Right atrium auricular region (tissue), 2 donors: ENCODE measurements at places on chromosomes 12 and 14.

DNA sequence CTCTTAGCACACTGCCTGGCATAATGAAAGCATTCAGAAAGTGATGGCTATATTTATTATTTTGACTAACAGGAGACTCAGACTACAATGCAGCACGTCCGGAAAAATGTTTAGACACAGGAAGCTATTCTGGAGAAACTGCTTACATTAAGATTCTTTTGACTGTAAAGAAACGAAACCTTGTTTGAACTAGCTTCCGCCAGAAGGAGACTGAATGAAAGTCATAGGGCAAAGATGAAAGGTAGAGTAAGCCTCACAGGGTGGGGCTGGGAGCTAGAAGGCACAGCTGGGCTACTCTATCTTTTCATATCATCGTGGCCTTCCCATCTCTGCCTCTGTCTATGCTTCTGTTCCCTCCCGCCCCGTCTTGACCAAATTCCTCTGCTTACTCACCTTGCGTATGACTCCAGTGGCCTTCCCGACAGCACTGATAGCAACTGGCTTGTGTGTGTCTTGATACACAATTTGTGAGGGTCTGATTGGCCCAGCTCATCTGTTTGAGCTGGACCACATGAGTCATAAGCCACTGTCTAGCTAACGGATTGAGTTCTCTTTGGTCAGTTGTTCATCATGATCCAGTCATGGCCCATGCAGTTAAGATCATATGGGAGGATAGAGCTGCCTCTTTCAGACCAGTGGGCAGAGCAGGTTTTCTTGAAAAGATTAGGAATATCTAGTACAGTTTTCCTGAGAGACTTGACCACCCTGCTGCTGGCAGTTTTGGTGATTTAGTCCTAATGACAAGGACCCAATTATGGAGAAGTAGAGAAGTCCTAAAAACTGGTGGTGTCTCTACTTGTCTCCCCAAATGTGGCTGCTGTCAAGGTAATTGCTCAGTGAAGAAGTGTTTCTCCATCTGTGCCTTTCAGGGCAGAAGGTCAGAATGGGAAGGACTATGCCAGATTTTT is 151.5 kb upstream of the SLC38A2 start:
- no peak for DNase-seq

- no peak for DNase-seq
These were observed 207.3 kb downstream of the ANO2 start for GRCh38 chr12:5737778-5738177.

- DNase-seq: no peak
These were observed 366.2 kb upstream of the KITLG start for GRCh38 chr12:88946372-88946997.

GRCh38 chr12:54680374-54680773 is 32.2 kb upstream of the DCD start:
- DNase-seq: no peak

GRCh38 chr12:100720016-100720654 is 74.4 kb upstream of the ANO4 start:
- DNase-seq: no peak

DNA sequence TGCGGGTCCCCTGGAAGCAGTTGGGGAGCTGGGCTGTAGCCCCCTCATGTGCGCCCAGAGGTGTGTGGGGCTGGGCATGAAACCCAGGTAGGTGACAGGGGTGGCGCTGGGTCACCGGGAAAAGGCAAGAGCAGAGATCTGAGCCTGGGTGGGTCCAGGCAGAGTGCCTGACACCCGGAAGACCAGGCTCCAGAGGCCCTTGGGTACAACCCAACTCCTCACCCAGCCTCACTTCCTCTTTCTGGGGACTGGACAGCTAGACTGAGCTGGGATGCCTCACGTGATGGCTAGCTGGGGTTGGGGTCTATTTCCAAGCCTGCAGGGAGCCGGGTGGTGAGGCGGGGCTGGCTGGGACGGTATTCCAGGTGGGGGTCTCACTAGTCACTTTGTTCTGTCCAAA is 16.3 kb upstream of the CYP46A1 start:
- no peak for DNase-seq

DNA sequence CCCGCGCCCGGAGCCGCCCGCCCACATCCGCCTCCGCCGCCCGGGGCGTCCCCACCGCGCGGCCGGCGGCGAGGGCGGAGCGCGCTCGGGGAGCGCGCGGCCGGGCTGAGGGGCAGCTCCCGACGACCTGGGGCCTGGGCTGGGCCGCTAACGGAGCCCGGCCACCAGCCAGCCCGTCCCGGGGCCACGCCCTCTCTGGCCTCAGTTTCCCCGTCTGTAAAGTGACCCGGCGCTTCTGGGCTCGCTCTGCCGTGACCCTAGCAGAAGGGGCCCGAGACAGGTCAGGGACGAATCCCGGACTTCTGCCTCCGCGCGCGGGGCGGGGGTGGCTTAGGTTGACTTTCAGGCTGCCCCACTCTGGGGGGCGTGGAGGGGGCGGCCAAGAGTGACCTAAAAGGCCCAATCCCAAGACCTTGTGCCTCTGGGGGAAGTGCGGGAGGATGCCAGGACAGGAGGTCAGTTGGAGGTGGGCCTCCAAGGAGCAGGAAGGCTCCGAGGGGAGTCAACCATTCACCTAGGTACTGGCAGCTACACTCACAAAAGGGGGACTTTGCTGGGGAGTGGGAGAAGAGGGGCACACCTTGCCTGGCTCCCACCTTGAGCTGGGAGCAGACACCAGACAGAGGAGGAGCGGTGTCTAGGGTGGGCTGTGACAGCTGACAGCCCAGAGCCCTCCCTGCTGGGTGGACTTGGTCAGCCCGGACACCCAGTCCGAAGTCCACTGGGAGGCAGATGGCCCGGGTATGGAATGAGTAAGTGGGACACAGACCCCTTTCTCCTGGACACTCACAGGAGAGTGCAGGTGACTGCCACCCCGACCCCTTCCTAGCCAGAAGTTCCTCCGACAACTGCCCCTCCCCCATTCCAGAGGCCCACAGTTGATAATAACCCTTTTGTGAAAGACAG is 486 bp upstream of the AKT1 start:
- no peak for DNase-seq

- DNase-seq: no peak
These were observed 5.5 kb upstream of the DIO2 start for GRCh38 chr14:80216818-80217217.
